Midbrain (tissue), 1 donor: ENCODE measurements at places on chromosomes 2 and 18.

GRCh38 chr2:9518780-9519179 lies 36.9 kb downstream of the ADAM17 start:
- DNase-seq, result no peak

DNA sequence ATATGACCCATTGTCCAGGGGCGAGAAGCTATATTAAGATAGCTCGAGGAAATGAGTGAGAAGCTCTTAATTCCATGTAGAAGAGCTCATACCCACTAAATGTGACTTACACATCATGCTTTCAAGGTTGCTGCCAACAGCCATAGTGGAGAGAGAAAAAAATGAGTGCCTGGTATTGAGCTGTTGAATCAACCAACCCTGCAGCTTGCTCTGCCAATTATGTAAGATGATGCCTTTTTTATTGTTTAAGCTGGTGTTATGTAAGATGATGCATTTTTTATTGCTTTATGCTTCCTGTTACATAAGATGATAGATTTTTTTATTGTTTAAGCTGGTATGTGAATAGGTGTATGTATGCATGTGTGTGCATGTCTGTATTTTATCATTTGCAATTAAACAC lies 228.2 kb downstream of the CCDC178 start:
- no peak for DNase-seq

- no peak for DNase-seq
These were observed 123.5 kb downstream of the OSBPL6 start for GRCh38 chr2:178317811-178318210.

GRCh38 chr18:72692086-72692485 lies 147.9 kb upstream of the CBLN2 start:
- DNase-seq, result no peak

DNA sequence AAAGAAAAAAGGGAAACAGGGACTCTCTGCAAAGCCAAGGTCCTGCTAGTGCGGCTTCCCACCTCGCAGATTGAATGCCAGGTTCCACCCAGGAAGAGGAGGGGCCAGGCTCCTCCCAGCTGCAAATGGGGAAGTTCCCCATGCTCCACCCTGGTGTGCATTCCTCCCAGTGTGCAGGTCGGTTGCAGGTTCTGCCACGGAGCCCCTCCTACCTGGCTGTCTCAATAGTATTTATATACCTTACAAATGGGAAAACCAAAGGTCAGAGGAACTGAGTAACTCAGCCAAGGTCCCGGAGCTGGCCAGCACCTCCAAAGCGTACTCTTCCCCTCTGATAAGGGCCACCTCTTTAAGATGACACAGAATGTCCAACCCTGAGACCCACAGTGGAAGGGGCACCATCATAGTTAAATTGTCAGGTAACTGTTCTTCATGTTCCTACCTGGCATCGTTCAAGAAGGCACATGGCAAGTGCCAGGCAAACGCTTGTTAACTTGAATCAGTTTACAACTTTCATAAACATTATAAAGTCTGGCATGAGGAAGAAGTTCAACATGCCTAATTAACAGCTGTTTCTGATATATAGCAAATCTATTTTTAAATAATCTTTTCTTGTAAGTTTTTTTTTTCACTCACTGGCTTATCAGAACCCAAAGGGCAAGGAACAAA lies 35.5 kb downstream of the POU3F3 start:
- no peak for DNase-seq

GRCh38 chr2:143015656-143016055 lies 113.6 kb upstream of the ARHGAP15 start:
- DNase-seq, result no peak

DNA sequence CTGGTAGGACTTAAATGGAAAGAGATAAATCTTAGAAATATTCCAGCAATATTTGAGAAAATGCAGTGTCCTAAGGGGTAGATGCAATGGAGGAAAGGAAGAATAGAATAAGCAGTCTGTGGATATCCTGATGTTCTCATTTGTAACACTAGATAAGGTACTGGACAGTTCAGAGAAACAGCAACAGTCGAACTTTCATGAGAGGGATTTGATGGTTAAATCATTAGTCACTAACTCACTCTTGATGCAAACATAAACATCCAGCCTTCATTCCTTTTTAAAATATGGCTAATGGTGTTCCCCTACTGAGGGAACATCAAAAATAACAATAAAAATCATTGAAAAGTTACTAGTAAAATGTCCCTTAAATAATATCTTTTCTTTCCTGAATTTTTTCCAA lies 211.4 kb upstream of the SLC39A10 start:
- DNase-seq, result no peak
